NCI-H526 treated with DMSO at 0.1 percent for 48 hours (cell line): ENCODE measurements at places on chromosomes 12 and 14.
A peak's percentile ranks its signal among the peaks of the same experiment; 100 is the strongest.

DNA sequence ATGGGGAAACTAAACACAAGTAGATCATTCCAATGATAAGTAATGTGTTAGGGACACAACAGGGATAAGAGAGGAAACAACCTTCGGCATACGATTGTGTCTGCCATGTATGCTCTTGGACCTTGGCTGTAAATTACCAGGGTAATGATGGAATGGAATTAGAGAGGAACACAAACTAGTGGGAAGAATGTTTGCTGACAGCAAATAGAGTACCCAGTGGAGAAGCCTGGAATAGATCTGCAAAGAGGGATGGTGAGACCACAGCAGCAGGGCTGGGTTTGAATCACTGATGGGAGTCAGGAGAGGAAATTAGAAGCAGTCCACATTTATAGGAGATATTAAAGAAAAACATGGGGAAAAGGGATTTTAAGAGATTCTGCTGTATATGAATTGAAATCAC is 172.8 kb downstream of the LRIG3 start:
- DNase-seq, result no peak

- DNase-seq, result no peak
Measured at GRCh38 chr14:65745396-65746190, 333.1 kb downstream of the FUT8 start.

- no peak for DNase-seq
Measured at GRCh38 chr12:124740691-124741137, 123.0 kb downstream of the SCARB1 start.

- no peak for DNase-seq
Measured at GRCh38 chr14:22558221-22558913, 30.7 kb downstream of the DAD1 start.

- no peak for DNase-seq
Measured at GRCh38 chr12:58046271-58046670, 104.9 kb downstream of the ATP23 start.

GRCh38 chr14:66572826-66573225 is 64.9 kb downstream of the GPHN start:
- DNase-seq, result no peak

DNA sequence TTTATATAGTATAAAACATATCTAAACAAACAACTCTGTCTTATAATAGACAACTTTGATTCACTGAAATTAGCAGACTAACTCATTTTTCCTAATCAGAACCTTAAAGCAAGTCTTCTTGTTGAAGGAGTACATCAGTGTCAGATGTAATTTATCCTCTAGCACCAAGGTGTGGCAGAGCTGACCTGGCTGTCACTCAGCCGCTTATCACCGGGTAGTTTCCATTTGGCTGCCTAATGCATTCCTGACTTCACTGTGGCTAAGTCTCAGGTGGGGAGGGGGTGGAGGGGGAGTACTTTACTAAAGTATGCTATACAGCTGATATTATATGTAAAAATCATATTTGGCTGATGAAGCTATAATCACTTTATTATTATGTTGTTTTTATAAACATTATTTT is 339.9 kb upstream of the RGS6 start:
- DNase-seq, result no peak

DNA sequence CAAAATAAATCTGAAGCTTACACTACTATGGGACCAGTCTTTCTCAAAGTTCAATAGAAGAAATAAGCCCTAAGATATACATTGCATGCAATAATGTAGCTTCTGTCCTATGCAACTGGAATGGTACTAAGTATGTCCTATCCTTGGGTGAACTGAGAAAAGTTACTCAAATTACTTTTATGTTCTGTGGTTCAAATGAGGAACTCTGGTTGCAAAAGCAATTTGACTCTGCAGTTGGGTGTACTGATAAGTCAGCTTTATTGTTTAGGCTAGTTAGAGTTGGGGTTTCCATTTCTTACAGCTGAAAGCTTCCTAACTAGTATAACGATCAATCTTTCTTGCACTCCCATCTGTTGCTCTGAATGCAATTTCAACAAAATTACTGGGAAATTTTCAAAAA is 29.2 kb downstream of the GPR135 start:
- DNase-seq, result no peak

- DNase-seq, result no peak
Measured at GRCh38 chr14:28130610-28131284, 635.8 kb upstream of the FOXG1 start.

- peak; percentile 27 for DNase-seq
Measured at GRCh38 chr12:68977909-68978610, 45.1 kb upstream of the CPM start.

DNA sequence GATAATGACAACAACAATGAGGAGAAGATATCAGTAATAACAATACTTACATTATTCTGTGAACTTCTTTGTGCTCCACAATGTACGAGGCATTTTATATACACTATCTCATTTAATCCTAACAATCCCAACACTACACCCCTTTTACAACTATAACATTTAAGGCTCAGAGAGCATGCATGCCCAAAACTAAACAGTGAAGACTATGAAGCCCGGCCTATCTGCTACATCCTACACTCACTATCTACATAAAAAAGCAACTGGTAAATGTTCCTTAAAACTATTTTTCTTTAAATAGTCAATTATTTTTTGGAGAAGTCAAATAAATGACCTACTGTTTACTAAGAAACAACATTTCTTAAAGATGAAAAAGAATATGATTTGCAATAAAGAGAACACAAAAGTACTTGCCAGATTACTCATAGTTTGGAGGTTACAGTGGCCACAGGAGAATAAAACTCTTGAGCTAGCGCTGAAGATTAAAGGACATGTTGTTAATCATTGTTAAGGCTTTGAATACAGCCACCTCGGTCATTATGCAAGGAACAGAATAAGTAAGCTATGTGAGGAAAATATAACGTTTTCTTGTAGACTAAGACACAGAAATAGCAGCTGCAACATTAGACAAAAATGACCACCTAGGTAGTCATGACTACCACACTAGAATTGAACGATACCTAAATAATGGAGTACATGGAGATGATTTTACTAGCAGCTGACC is 56.7 kb downstream of the EPS8 start:
- DNase-seq, result no peak

- DNase-seq, result no peak
Measured at GRCh38 chr12:111570084-111570961, 28.8 kb downstream of the ATXN2 start.

DNA sequence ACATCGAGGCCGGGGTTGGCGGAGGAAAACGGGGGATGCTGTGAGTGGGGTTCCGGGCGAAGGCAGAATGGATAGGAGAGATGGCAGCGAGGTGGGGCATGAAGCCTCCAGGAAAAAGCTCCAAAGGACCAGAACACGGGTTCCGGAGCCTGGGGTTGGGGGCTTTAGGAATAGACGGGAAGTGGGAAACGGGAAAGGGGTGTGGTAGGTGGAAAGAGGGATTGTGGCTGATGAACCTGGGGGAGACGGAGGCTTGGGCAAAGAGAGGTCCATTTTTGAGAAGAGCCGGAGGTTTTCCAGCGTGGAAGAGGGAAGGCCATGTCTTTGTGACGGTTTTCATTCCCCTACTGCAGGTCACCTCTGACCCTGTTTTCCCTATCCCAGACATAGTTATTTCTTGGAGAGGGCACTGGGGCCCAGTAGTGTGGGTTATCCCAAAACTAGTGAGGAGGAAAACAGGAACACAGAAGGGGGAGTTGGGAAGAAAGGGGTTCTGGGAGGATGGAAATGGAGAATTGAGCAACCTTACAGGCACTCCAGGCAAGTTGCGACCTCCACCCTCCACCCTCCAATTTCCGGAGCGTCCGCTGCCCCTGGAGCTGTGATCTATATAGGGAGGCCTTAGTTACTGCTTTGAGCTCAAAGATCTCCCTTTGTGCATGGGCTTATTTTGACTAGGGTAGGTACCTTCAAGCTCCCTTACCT is 1.1 kb downstream of the ATN1 start:
- no peak for DNase-seq

DNA sequence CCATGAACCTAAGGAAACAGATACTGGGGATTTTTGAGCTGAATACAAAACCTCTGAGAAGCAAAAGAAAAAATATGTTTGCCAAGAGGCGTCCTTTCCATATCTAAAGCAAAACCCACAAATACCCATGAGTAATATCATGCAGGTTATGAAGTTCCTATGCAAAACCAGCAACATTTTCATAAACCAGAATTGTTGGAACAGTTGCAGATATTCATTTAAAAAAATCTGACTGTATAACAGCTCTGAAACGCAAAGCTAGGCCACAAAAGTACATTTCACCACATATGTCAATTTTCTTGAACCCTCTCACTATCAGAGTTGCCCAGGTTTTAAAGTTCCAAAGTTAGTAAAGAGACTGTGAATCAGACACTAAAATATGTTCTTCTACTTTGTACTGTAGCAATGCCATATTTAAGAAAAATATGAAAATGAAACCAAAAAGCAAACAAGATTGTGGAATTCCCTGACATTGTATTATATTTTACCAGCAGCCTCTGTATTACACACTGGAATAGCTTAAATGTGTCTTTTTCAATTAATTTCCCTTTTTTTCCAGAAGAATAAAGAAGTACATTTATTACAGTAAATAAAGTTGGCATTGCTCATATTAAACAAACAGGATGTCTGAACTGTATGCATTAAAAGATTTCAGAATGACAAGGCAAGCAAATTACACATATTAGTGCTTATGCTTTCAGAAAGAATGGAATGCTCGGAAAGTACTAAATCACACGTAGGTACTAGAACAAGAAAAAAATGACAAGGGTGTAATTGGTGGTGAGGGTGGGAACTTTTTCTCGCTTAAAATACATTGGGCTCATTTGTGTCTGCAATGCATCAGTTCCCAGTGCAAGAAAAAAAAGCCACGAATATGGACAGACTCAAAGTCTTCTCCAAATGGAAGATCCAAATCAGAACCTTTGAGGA is 33.6 kb upstream of the HIF1A start:
- DNase-seq, result no peak

GRCh38 chr14:90828642-90829487 is 12.6 kb upstream of the TTC7B start:
- DNase-seq, result no peak

DNA sequence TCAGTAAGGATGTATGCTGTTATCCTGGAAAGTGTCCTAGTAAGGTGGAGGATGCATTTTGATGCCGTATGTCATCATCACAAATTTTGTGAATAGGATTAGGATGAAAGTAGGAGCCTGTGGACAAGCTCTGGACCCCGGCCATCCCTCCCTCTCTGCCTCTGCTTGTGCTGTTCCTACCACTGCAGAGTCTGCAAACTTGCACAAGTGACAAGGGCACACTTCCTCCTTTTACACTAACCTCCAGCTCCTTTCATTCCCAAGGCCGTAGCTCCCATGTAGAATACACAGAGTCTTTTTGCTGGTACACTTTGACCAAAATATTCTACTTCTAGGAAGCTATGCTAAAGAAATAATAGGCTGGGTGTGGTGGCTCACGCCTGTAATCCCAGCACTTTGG is 13.3 kb upstream of the TMCC3 start:
- no peak for DNase-seq

DNA sequence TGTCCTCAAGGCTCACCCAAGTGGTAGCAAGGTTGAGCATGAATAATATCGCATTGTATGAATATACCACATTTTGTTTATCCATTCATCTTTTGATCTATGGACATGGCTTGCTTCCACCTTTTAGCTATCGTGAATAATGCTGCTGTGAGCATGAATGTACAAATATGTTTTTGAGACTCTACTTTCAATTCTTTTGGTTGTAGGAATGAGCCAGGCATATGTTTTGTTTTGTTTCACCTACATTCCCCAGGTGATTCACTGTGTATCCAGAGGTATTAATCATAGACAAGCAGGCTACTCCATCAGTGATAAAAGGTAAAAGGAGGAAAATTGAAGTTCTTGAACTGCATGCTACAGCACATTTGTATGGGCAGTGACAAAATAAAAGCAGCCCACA is 35.8 kb downstream of the CDKL1 start:
- DNase-seq, result no peak

GRCh38 chr12:5232291-5232690 is 188.6 kb downstream of the KCNA5 start:
- no peak for DNase-seq

- no peak for DNase-seq
Measured at GRCh38 chr12:132525833-132526455, 36.0 kb downstream of the FBRSL1 start.

- peak; percentile 45 for DNase-seq
Measured at GRCh38 chr12:30882706-30883105, 43.8 kb upstream of the TSPAN11 start.

GRCh38 chr12:94078138-94078723 is 70.1 kb upstream of the PLXNC1 start:
- DNase-seq, result no peak

- DNase-seq, result no peak
Measured at GRCh38 chr12:101299931-101300330, 20.0 kb downstream of the UTP20 start.

DNA sequence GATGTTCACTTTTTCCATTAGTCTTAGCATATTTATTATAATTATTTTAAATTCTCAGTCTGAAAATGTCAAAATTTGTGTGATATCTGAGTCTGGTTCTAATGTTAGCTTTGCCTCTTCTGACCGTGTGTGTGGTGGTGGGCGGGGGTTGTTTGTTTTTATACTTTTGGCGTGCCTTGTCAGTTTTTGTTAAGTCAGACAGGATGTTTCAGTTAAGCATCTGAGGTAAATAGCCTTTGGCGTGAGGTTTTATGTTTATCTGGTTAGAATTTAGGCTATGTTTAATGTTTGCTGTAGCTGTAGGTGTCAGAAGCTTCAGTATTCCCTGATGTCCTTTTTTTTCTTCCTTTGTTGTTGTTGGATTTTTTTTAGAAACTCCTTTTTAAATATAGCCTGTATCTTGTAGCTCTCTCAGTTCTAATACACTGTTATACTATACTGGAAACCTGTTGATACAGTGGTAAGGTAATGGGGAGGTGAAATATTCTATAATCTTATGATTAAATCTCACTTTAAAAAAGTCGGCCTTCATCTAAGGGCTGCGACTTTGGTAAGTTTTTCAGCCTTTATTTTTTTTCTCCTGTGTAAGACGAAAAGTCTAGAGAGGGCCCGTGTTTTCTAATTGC is 111.6 kb downstream of the SCAF11 start:
- DNase-seq, result no peak

- peak; percentile 21 for DNase-seq
Measured at GRCh38 chr12:3456809-3457208, 34.2 kb upstream of the PRMT8 start.

GRCh38 chr12:57760347-57760982 is 5.6 kb downstream of the MARCHF9 start:
- no peak for DNase-seq

- DNase-seq, result no peak
Measured at GRCh38 chr12:2395354-2395977, 342.7 kb downstream of the CACNA1C start.
